Cortex of kidney (tissue), 1 donor: ENCODE measurements at places on chromosomes 6 and 20.

- no peak for DNase-seq
Measured at GRCh38 chr6:44132476-44132875, 5.1 kb downstream of the TMEM63B start.

GRCh38 chr20:33653218-33653899, 8.8 kb upstream of the C20orf144 start:
- DNase-seq = no peak

DNA sequence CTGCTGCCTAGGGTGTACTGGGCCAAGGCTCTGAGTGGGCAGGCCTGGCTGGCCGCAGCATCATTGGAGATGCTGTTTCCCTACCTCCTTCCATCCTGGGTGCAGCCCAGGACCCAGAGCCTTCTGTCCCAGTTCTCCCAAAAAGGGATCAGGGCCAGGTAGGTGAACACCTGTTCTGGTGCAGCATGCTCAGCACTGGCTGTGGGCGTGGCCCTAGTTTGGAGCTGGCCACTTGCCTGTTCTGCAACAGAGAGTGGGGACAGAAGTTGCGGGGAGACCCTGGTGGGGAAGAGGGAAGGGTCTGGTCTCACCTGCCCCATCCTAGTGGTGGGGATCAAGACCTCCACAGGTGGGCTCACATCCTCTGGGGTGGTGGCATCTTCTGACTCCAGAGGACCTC, 1.4 kb upstream of the ARMC12 start:
- DNase-seq = no peak

- DNase-seq = no peak
Measured at GRCh38 chr6:150848400-150848799, 17.1 kb upstream of the MTHFD1L start.

GRCh38 chr6:32111424-32112066, 2.4 kb upstream of the TNXB start:
- DNase-seq = no peak

DNA sequence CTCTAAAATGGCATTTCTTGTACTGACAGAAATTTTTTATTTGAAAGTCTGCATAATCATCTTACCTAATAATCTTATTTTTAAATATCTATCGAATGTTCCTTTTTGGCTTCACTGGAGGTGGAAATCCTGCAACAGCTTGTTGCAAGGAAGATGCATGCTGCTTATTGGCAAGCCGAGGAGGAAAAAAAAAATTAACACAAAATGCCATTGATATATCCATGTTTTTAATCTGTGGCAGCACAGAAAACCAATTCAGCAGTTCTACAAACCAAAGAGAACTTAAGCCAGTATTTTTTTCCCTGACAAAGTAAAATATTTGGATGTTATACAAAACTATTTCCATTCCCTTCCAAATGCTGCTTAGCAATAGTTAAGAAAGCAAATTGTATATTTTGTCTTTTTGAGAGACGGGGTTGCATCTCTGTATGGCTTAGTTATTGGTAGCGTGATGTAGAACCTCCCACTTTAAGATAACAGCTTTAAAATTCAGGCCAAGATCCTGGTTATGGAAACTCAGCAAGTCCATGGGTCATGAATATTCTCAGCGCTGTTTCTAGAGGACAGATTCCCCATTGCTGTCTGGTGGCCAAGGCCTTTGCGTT, 231.4 kb downstream of the TMEM242 start:
- DNase-seq = no peak

- no peak for DNase-seq
Measured at GRCh38 chr6:109840796-109841195, 137.3 kb upstream of the GPR6 start.

GRCh38 chr6:108806171-108806570, 42.1 kb upstream of the ARMC2 start:
- no peak for DNase-seq

DNA sequence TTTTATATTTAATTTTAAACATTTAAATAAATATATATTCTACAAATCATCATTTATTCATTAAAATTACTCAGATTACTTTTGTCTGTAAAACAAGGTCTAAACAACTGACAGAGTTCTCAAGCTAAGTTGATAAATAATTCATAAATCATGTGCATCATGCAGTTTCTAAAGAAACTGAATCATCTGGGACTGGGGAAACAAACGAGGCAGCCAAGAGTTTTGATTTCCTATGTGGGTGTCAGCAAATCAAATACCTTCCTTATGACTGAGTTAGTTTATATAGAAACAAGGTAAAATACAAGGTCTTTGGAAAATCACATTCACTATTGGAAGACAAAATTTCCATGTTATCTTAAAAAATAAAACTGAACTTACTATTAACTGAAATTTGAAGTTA, 149.9 kb upstream of the BEND6 start:
- no peak for DNase-seq

DNA sequence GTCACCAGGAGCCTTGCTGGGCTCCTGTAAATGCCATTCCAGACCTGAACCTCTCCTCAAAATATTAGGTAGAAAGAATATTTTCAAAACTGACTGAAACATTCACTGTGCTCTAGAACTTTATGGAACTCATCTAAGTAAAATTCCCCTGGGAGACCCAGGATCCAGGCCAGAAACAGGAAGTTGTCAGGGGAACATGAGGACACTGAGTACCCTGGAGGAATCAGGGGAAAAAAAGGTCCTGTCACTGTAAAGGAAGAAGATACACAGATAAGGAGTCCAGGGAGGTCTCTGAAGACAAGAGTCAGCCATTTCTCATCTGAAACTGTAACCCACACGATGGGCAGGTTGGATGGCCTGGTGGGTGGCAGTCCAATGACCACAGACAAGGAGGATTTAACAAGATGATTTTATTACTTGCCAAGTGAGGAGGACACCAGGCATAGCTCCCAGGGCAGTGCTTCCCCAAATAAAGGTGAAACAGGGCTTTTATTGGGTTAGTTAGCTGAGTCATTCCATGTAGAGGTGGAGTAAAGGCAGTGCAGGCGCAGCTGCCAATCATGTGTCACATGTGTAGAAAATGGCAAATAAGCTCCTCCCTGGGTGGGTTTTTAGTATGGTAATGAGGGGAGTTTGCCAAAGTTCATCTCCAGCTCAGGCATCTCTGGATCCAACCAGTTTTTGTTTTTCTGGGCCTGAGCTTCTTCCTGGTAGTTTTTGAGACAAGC, 138.5 kb downstream of the RCAN2 start:
- DNase-seq = no peak

GRCh38 chr6:41652866-41653652, 14.8 kb downstream of the MDFI start:
- no peak for DNase-seq

GRCh38 chr20:17939622-17940223, 28.9 kb downstream of the SNX5 start:
- no peak for DNase-seq

GRCh38 chr6:16168858-16169257, 40.0 kb downstream of the MYLIP start:
- no peak for DNase-seq
